Astrocyte of the hippocampus (primary cell): ENCODE measurements at places on chromosomes 2 and 18.

DNA sequence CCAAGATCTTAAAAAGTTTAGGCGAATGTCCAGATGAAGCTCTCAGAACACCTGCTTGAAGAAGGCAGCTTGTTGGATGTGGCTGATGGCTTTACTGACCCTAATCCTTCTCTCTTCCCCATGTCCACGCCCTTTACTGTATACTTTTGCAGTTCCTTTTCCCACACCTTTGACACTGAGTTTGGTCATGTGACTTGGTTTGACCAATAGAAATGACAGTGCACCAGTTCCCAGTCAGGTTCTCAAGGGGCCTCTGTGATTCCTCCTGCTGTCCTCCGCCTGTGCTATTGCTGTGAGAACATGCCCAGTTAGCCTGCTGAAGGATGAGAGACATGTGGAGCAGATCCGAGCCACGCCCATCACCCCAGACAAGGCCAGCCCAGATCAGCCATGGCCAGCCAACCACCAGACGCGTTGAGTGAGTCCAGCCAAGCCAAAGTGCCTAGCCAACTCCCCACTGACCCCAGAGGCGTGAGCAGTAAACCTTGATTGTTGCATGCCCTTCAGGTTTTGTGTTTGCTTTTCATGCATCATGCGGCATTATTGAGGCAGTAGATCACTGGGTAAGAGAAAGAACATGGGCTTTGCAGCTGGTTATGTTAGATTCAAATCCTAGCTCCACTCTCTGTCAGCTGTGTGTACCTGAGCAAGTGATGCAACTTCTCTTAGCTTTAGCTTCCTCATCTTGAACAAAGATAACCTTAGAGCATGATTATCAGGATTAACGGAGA lies 258.0 kb upstream of the SIX2 start:
- DNase-seq: no peak

DNA sequence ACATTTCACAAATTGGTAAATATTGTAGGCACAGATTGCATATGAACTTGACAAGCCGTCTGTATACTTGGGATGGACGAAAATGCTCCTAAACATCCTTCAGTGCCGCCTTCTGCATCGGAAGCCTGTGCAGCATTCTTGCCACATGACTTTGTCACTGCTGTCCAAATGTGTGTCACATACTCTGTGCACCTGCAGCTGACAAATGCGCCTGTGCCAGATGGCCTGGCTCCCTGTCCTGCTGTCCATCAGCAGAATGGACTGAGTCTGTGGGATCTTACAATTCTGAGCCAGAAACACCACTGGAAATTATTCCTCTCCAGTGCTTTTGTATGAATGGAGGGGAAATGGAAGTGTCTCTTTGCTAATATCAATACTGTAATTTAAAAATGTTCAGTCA lies 89.9 kb downstream of the DCDC2C start:
- no peak for DNase-seq

- DNase-seq: no peak
Measured at GRCh38 chr2:237453671-237454070, 33.4 kb upstream of the MLPH start.

DNA sequence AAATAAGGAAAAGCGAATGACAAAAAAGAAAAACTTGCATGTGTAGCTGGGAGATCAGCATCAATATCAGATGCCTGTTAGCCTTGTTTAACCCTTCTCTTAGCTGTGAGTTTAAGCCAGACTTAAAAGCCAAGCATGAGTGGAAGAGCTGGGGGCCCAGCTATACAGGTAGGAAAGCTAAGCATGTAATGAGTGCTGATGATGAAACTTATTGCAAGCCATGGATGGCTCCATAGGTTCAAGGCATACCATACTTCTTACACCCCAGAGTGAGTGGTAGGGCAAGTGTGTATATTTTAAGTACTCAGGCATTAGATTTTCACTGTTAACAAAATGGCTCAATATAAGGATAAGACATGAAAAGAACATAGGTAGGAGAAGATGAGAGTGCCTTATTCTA lies 28.0 kb downstream of the RBBP8 start:
- DNase-seq: no peak
